B cell (primary cell): ENCODE measurements at places on chromosomes 5 and 9.

- peak; percentile 15 for DNase-seq
Observed at GRCh38 chr9:129617167-129617566, 3.7 kb downstream of the C9orf50 start.

- DNase-seq = no peak
Observed at GRCh38 chr5:169861934-169862333, 118.4 kb downstream of the INSYN2B start.

GRCh38 chr9:134641173-134641989 is at the start of gene COL5A1:
COL5A1 (plus strand) TSS chr9:134641803; CDS start chr9:134642188, 385 bp downstream.
- peak; percentile 38 for DNase-seq

- no peak for DNase-seq
Observed at GRCh38 chr5:150500328-150500841, 7.5 kb upstream of the NDST1 start.

DNA sequence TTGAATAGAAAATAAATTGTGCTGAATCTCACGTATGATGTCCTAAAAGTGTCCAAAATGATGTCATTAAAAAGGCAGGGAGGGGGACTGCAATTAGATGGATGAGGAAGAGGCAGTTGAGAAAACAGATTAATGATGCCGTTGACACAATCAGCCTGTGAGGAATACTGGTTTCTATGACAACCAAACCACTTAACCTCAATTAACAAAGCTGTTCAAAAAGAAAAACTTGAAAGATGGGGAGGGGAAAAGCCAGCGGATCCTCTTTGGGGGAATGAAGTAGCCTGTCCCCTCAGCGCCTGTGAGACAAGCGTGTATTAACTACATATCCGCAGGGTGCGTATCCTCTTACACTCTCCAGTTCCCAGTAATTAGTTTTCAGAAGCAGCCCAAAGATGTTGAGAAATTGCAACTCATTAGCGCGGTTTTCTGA is 160.7 kb downstream of the TTC39B start:
- no peak for DNase-seq

- DNase-seq = no peak
Observed at GRCh38 chr5:54795284-54795683, 190.1 kb downstream of the ESM1 start.

- DNase-seq = peak; percentile 57
Observed at GRCh38 chr5:157994906-157995519, 136.1 kb upstream of the CLINT1 start.

GRCh38 chr5:35671541-35672295 is 54.1 kb downstream of the SPEF2 start:
- no peak for DNase-seq

DNA sequence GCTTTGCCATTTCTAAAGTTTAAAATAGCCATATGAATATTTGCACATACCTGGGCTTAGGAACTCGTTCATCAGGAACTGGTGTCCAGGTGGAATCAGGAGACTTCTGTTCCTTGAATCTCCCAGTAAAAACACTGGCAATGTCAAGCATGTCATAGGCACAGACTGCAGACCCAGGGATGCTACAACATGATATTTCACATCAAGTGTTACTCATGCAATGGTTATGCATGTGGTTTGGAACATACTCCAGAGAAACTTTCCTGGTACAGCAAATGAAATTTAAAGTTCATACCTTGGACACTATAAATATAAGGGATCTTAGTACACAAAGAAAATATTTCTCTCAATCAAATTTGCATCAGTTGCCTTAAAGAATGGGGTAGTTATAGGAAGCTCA is 92.2 kb downstream of the SEMA6A start:
- no peak for DNase-seq

DNA sequence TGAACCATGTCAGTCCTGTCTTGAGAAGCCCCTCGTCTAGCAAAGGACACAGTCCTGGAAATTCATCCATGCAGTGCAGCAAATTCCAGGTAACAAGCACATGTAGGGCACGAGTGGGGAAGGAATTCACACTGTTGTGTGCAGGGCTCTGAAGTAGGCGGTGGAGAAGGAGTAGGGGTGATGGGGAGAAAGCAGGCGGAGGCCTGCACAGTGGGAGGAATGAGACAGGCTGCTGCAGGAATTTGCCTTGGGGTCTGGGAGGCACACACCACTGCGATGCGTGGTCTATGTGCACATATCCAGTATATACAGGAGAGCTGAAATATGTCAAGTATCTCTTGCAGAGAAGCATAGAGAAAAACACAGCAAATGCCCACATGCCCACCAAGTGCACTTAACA is 249.2 kb upstream of the IRX2 start:
- no peak for DNase-seq

DNA sequence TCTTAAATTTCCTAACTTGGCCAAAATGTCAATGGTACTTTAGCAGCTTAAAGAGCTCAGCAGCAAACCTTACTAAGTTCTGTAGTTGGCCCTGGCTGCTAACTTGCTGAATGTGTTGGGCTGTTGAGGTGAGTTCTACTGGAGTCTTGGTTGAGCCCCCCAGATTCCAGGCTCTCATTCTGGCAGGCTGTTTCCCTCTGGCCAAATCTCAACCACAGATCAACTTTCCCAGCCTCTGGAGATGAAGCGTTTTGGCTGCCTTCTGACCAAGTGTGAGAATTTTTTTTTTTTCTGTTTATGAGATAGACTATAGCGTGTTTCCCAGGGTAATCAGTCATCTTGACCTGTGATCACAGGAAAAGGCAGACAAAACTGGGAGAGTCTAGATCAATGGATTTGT is 343.7 kb downstream of the EBF1 start:
- no peak for DNase-seq

- DNase-seq = no peak
Observed at GRCh38 chr9:22650946-22651345, 204.3 kb downstream of the DMRTA1 start.

- no peak for DNase-seq
Observed at GRCh38 chr5:99675974-99676373, 747.2 kb upstream of the CHD1 start.

- DNase-seq = no peak
Observed at GRCh38 chr9:77092536-77092935, 73.1 kb downstream of the FOXB2 start.

GRCh38 chr9:14144215-14144614 is 169.7 kb downstream of the NFIB start:
- DNase-seq = no peak

- no peak for DNase-seq
Observed at GRCh38 chr5:92544036-92544435, 1037.0 kb downstream of the NR2F1-AS1 start.

DNA sequence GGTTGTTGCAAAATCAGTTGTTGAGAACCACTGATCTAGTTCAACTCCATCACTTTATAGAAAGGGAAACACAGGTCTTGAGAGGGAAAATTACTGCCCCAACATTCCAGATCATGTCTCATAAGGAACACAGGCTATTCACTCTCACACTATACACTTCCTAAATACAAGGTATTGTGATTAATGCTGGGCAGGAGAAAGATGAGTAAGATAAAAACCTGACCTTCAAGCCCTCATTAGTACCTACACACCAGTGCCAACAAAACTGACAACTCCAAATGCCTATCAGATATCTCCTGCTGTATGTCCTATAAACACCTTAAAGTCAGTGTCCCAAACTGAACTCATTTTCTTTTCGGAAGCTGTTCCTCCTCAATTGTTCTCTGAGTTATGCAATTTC is 8.2 kb downstream of the GNE start:
- DNase-seq = no peak

DNA sequence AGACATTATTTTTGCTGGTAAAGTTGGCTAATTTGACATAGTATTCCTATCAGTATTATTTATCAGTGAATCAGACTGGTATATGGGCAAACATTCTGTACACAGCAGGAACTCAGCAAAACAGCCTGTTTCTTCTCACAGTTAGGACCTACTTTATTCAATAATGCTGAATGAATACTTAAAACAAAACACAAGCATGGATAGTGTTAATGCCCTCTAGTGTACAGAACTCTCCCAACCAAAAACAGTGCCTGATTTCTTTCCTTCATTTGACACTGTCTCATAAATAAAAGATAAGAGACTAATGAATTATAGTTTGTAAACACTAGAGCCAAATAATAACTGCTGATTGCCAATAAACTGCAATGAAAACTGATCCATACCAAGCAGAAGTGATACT is 1113.3 kb downstream of the PTPRD start:
- DNase-seq = no peak
